Nucleus accumbens (tissue), 56 donors: ENCODE measurements at places on chromosomes 6 and 20.

DNA sequence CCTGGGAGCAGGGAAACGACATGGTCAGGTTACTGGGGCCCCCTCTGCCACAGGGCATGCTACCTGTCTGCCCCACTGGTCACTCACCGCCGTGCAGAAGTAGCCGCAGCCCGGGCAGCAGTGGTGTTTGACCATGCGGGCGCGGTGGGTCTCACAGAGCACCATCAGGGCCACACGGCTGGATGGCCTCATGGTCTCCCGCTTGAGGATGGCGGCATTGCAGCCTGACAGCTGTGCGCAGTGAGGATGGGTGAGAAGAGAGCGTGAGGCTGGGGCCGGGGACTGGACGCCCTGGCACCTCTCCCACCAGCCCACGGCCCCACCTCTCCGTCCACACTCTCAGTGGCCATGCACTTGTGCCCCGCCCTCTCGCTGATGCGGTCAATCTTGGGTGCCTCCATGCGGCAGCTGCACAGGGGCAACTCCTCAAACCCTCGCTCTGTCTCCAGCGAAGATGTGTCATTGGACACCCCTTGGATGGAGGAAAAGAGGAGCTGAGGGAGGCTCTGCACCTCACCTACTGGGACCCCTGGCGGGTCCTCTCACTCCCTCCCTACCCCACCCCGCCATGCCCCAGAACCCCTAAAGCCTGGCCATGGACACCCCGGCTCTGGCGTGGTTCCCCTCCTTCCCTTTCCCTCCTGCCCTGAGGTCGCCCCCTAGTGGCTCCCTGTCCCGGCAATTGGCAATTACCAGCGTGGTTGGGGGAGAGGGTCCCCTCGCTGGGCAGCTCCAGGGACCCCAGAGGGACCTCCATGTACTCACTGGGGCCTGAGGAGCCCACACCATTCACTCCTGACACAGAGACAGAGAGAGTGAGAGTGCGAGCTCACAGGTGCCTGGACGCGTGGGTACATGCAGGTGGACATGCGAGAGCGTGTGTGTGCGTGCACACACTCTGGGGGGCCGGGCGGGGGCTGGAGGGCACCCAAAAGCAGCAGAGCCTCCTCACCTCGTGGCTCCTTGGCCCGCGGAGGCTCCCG lies 8.9 kb downstream of the EHMT2 start:
- DNase-seq: no peak

DNA sequence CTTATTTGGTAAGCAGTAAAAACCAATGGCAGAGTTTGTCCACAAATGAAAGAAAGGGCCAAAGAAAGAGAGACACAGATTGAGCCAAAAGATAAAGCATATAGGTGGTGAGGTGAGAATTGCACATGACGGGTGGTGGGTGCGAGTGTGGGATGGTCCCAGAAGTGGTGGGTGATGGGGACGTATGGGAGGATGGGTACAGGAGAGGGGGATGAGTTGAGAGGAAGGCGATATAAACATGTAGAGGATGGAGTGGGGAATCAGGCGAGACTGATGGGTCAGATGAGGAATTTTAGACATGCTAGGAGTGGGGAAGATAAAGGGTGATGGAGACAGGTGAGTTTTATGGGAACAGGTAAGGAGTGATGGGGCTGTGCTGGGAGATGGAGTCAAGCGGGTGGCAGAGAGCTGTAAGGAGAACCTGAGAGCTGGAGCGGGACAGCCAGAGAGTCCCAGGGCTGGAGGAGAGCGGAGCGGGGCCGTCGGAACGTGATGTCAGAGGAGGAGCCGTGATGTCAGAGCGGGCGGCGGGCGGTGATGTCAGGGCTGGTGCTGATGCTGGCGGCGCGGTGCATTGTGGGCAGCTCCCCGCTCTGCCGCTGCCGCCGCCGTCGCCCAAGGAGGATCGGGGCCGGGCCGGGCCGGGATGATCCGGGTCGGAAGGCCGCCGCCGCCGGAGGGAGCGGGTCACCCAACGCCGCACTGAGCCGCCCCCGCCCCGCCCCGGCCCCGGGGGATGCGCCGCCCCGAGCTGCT lies at the start of gene TTBK1:
TSS of gene TTBK1 (plus strand) at position 574 of the 756 bp plus-strand sequence. CDS start 3,180 bp downstream, outside the sequence.
- DNase-seq: no peak

DNA sequence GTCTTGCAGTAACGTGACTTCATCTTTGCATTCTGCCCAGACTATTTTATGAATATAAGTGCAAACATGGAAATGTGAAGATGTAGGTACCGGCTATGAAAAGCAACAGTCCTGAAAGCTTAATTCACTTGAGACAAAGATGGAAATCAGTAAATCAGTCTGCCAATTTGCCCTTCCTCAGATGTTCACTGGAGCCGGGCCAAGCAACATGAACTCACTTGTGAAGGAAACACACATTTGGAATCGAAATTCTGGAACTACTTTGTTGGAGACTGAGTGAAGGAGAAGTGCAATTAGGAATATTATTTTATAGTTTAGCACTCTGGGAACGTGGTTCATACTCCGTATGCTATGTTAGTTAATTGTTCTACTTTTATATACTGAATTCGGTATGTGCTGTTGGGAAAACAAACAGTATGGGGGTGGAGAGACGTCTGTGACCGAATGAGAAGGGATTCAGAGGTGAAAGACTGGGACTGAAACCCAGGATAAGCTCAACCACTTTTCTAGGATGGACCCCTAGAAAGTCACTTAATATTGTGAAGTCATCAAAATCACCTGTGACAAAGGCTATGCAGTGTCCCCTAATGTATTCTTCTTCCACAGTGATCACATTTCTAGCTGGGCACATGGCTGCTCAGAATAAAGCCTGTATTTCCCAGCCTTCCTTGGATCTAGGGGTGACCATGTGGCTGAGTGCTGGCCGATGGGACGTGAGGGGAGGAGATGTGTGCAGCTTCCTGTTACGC lies 95.5 kb downstream of the PREX1 start:
- DNase-seq: no peak

- DNase-seq: no peak
Observed at GRCh38 chr6:34536959-34537848, 18.9 kb downstream of the SPDEF start.

- DNase-seq: no peak
Observed at GRCh38 chr6:123811378-123811777, 7.7 kb downstream of the NKAIN2 start.

GRCh38 chr20:24439737-24440387 lies 29.6 kb upstream of the SYNDIG1 start:
- DNase-seq: no peak

DNA sequence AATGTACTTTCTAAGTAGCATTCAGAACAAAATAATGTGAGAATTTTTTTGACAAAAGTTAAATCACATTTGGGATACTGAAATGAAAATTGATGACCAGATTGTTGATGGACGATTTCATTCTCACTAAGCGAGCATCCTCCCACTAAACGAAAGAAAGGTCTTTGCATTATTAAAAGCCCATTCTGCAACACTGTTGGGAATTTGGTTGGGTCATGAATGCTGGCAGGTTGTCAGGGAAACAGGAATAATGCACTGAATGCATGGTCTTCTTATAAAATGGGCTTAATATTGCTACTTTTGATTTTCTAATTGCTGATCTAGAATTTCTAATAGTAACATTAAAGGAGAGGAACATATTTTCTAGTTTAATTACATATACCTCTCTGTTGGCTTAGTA lies 229.8 kb downstream of the NKAIN2 start:
- DNase-seq: no peak

DNA sequence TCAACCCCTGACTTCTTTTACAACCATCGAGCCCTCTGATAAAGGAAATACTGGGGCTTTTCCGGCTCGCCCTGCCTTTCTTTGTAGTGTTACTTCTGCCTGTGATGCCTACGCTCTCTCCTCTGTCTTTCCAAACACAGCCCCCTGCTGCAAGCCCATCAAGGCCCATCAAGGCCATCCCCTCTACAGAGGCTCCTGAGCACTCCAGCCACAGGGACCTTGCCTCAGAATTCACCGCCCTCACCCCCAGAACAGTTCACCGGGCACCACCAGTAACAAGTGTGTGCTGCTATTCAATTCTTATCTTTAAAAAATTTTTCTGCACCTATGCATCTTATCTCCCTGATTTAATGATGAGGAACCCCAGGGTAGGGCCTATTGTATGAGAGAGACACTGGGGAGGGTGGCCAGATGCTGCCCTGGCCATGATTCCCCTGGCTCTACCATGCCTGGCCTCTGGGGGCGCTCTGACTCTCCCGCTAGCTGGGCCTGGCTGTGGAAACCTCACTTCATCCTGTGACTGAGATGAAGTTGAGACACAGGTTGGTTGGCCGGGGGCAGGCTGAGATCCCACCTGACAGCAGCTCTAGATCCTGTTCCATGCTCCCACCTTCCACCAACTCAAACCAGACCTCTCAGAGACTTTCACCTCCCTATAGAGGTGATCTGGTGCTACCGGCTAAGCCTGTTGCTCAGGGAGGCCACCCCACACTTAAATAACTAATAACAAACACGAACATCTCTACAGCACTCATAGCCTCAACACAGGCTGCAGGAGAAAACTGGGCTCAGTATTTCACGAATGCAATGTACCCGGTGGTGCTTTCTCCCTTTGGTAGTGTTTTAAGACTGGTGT lies 19.2 kb upstream of the GLP1R start:
- no peak for DNase-seq

GRCh38 chr6:154380741-154381140 lies 24.1 kb upstream of the IPCEF1 start:
- DNase-seq: no peak

- peak; percentile 1 for DNase-seq
Observed at GRCh38 chr6:17156112-17156921, 54.5 kb downstream of the STMND1 start.

DNA sequence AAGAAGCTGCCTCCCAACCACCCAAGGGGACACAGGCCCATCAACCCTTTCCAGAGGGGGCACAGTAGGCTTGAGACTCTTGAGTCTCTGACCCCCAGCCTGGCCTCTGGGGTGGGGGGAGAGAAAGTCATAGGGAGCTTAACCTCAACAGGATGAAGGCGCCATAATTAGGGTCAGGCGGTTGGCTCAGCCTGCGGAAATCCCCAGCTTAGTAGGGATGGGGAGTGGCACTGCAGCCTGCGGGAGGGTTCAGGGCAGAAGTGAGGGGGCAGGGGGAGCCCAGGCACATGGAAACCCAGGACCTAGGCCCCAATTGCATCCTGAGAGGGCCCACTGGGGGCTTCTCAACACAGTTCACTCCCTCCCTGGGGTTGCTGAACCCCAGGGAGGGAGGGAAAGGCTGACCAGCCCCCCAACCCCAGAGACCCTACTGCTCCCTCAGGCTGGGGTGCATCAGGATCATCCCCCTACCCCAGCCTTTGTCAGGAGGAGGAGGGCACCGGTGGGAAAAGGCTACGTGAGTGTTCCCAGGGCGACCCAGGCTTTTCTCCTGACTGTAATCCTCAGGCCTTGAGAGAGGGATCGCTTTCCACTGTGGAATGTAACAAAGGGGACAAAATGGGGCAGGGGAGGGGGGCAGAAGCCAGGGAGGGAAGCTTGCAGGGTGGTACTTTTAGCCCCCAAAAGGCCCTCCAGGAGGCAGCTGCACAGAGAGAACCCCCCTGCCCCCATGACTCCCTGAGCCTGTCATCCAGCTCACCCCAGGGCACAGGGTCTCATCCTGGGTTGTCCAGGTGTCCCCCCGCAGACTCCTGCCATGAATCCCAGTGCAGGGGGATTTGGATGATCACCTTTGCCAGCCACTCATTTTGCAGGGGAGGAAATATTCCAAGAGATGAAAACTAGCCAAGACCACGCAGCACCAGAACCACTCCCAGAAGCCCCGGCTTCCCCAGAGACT lies 46.4 kb downstream of the MRPL14 start:
- no peak for DNase-seq

- DNase-seq: no peak
Observed at GRCh38 chr6:130943738-130944137, 116.5 kb downstream of the SMLR1 start.

DNA sequence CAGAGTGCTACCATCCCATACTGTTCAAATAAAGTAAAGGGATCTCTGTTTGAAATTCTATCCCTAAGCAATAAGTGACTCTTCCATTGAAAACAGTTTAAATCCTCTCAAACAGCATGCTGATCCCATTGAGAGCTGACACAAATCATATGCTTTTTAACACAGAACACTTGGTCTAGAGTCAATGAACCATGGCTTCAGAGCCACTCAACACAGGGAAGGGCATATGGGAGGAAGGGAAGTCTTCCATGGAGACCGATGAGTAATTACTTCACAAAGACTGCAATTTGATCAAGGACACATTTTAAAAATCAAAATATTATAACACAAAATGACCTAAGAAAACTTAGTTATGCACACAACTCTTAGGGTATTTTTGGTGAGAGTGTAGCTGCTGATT lies 1073.0 kb upstream of the MAP3K7 start:
- no peak for DNase-seq

GRCh38 chr6:124877468-124877867 lies 84.8 kb upstream of the RNF217 start:
- DNase-seq: no peak

- no peak for DNase-seq
Observed at GRCh38 chr6:37050045-37050853, 44.8 kb downstream of the FGD2 start.

DNA sequence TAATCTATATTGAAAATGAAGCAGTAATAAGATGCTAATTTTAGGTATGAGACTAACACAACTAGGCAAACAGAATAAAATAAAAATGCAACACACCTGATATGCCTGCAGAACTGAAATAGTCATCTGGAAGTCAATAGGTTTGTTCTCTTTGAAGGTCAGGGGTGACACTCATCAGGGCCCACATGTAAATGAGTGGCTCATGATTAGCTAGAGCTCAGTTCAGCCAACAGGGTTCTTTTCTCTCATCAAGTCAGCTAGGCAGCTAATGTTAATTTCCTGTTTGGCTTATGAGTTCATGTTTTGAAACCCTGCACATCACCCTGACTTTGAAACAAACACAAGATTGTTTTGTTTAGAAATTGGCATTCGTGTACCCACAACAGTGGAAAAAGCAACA lies 23.8 kb downstream of the SMLR1 start:
- DNase-seq: no peak

- DNase-seq: no peak
Observed at GRCh38 chr20:18166241-18166881, 28.7 kb downstream of the KAT14 start.

DNA sequence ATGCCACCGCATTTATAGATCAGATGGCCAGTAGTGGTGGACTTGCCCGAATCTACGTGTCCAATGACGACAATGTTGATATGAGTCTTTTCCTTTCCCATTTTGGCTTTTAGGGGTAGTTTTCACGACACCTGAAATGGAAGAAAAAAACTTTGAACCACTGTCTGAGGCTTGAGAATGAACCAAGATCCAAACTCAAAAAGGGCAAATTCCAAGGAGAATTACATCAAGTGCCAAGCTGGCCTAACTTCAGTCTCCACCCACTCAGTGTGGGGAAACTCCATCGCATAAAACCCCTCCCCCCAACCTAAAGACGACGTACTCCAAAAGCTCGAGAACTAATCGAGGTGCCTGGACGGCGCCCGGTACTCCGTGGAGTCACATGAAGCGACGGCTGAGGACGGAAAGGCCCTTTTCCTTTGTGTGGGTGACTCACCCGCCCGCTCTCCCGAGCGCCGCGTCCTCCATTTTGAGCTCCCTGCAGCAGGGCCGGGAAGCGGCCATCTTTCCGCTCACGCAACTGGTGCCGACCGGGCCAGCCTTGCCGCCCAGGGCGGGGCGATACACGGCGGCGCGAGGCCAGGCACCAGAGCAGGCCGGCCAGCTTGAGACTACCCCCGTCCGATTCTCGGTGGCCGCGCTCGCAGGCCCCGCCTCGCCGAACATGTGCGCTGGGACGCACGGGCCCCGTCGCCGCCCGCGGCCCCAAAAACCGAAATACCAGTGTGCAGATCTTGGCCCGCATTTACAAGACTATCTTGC lies 725 bp downstream of the EEF1A1 start:
- DNase-seq: peak; percentile 34
